Activated gamma-delta T cell (primary cell): ENCODE measurements at places on chromosomes 1 and 21.

GRCh38 chr1:226553266-226553923 is 4.8 kb downstream of the STUM start:
- DNase-seq: no peak

- no peak for DNase-seq
Observed at GRCh38 chr1:152777510-152778137, 2.7 kb downstream of the LCE1F start.

GRCh38 chr1:232695621-232696385 is 65.9 kb upstream of the SIPA1L2 start:
- no peak for DNase-seq

DNA sequence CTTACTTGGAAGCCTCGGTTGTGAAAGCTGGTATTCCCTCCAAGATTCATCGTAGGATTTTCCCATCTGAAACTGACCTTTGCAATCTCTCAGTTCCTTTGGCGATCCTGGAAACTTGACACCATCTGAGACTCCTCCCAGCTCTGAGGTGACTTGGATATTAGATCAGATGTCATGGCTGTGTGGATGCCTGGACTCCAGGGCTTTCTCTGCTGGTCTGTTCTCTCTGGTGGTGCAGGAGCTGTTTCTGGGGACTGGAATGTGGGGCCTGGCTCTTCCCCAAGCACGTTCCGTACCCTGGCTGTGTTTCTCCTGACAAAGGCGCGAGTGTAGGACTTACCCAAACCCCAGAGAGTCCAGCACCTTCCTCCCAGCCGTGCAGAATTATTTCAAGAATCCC is 252.2 kb downstream of the RPS6KC1 start:
- DNase-seq: no peak

DNA sequence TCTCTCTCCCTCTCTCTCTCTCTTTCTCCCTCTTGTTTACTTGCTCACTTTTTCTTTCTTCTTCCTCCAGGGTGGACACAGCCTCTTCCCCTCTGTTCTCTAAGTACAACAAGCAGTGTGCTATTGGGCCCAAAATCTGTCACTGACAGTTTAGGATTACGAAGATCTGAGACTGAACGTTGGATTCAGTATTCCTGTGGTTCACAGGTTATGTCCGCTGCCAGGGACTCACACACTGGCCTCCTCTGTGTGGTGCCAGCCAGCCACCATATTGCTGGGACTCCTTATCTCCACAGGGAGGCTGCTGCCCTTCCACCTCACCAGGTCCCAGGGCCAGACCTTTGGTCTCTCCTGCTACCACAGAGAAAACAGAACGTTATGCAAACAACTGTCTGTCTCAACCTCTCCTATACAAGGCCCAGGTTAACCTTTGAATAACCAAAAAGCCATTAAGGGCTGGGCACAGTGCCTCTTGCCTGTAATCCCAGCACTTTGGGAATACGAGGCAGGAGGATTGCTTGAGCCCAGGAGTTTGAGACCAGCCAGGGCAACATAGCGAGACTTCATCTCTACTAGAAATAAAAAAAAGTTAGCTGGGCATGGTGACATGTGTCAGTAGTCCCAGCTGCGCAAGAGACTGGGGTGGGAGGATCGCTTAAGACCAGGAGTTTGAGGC is 171.9 kb upstream of the RAB4A start:
- DNase-seq: no peak

DNA sequence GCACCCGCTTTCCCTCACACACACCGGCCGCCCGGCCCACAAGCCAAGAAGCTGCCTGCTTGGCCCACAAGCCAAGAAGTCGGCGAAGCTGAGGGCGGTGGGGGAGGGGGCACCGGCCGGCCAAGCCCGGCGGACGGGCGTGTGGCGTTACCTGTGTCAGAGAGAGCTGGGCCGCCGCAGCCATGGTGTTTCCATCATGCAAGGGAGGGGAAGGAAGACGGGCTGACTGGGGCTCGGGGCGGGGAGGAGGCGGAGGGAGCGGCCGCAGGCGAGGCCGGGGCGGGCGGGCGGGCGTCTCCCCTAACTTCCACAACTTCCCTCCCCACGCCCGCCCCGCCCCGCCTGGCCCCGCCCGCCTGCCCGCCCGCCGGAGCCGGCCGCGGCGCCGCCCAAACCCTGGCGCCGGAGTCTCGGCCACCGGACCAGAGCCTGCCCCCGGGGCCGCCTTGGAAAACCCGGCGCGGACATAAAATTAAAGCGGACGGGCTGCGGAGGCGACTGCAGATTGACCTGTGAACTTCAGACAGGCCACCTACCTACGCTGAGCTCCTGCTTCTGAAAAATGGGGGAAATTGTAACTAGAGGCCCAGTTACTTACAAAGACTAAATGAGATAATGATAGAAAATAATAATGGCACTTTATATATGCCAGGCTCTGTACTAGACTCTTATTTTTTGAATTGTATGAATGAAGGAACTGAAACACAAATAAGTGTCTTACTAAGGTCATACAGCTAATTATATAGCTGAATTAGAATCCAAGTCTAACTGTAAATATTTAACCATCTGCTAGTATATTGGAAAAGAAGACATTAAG is at the start of gene EPS15:
TSS of gene EPS15 (minus strand) at position 219 of the 817 bp plus-strand sequence. CDS start at position 184, 35 bp downstream.
- DNase-seq: peak; percentile 77
